ENCODE measurements at places on chromosomes 4 and X. TPM values are rescaled to one million over a fixed set of nuclear protein-coding genes. Genes with fewer than 3 reads are reported as not detected.

CT45A3 gene
- not detected for total RNA-seq

DNA sequence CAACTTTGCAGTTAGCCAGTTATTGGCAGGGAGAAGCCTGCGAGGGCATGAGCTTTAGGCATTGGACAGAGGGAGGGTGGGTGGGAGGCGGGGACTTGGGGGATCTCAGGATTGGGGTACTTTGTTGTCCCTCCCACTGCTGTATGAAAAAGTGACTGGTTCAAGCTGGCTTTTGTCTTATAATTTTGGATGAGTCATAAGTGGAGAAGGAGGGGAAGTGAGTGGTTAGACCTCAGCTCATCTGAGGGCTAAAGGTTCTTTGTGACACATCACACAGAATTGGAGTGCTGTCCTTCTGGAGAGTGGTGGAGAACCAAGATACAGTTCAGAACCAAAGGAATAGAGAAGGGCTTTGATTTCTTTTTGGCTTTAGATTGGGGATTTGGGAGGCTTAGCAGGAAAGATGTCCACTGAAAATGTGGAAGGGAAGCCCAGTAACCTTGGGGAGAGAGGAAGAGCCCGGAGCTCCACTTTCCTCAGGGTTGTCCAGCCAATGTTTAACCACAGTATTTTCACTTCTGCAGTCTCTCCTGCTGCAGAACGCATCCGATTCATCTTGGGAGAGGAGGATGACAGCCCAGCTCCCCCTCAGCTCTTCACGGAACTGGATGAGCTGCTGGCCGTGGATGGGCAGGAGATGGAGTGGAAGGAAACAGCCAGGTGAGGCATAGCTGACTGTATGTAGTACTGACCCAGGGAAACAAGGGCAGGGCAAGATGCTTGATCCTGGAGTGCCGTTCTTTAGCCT lies at the start of gene SLC4A4:
Gene SLC4A4, plus strand, starts transcription at position 175 of the 748 bp plus-strand sequence.
- no peak for DNase-seq

TBC1D25 gene
- 3.5 TPM for total RNA-seq

DNA sequence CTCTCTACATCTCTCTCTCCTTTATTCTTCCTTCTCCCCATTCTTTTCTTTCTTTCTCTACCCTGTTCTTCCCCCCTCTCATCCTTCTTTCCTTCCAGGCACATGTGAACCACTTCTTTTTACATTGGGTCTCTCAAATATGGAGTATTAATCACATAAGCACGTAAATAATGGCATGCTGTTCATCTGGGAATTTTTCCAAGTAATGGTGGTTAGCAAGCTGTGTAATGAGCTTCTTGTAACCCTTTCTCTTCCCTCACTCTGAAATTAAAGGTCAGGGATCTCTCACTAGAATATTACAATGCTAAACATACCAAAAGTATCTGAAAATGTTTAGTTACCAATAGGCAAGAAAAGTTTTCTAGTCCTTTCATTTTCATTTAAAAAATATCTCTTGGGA lies 239.9 kb upstream of the TEX13A start:
- no peak for DNase-seq

SORBS2 gene
- total RNA-seq: 23.3 TPM

GRCh38 chr4:25823632-25824031 lies 39.2 kb downstream of the SEL1L3 start:
- DNase-seq: no peak

MAGEB1 gene
- total RNA-seq: not detected

SGMS2 gene
- total RNA-seq: 41.7 TPM

GRCh38 chr4:14151101-14151500 lies 523.6 kb upstream of the BOD1L1 start:
- no peak for DNase-seq

GRCh38 chr4:168877511-168878491 lies 132.3 kb downstream of the CBR4 start:
- peak; percentile 60 for DNase-seq

- no peak for DNase-seq
Measured at GRCh38 chr4:181193131-181193930, 1049.9 kb upstream of the TENM3 start.

DNA sequence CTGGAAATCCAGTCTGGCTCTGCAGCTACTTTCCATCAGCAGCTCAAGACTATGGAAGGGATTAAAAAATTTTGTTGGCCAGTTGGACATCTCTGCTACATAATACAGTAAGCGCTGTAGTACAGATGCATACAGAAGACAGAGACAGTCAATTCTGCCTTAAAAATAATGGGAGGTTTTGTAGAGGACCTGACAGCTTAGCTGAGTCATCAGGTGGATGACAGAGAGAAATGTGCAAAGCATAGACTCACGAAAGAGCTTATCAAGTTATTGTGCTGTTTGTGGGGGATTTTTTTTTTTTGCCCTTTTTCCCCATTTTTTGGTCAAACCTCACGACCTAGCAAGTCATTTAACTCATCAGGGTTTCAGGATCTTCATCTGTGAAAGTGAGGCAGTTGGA lies 149.0 kb upstream of the SCML1 start:
- no peak for DNase-seq

CLGN gene
- 3.7 TPM for total RNA-seq

- no peak for DNase-seq
Measured at GRCh38 chr4:80454556-80454955, 119.0 kb downstream of the CFAP299 start.

TMEM129 gene
- total RNA-seq: 37.0 TPM

GRCh38 chr4:29243851-29244250 lies 1476.3 kb upstream of the PCDH7 start:
- no peak for DNase-seq

- no peak for DNase-seq
Measured at GRCh38 chr4:612052-612748, 13.2 kb upstream of the PDE6B start.

GRCh38 chrX:79409657-79410056 lies 42.5 kb upstream of the ITM2A start:
- no peak for DNase-seq

Measured in liver (tissue), 10 donors.